Stimulated activated CD8-positive, alpha-beta memory T cell treated with anti-CD3 and anti-CD28 coated beads, Interleukin-4, amount 100 ng/mL, for 1 hour (primary cell): ENCODE measurements at places on chromosomes 13 and 19.

DNA sequence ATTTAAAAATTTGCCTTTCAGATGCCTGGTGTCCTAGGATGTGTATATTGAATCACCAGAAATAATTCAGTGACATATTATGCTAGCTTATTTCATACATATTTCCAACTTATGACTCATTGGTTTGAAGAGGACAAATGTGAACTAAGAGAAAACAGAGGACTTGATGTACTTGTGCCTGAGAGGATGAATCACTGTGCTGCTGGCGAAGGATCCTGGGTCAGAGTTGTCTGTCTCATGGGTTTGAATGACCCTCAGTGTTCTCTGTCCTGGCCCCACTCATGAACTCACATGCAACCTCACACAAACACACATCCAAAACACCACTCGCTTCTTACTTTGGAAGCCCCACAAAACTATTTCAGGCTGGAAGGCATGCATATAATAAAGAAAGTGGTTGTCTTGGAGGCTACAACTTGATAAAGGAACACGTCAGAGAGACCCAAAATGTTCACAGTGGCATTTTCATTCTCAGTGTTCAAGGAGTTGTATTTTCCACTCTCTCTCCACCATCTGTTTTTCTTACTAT, 129.0 kb upstream of the SPRY2 start:
- no peak for DNase-seq

GRCh38 chr13:72295153-72295552, 428.1 kb upstream of the DACH1 start:
- no peak for DNase-seq

DNA sequence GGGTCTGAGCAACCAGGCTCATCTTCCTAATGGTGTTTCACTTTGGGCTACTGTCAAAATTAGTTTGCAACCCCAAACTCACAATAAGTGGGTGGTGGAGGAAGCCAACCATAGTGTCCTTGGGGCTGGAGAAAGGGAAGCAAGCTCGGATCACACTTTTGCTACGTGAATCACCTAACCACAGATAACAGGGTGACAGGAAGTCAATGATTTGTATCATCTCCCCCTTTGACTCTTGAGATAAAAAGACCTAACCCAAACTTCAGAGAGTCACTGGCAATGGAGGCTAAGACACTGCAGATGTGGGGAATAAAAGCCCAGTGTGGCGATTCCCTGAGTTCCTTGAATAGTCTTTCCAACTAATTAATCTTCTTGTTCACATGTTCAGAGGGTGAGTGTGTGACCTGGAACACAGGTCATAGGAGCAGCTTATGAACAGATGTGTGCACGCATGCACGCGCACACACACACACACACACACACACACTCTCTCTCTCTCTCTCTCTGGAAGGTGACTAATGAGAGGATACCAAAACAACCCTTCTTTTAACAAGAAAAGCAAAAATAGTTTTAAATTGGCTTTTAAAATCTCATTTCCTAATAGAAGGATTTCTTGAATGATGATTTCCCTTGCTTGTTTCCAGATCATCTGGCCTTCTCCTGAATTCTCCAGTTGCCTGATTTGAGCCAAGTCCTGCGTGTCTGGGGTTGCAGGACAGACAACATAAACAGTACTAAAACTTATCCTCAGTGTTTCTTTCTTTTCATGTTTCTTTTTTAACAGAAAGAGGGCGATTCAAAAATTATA, 21.2 kb upstream of the DOCK9 start:
- DNase-seq, result no peak

DNA sequence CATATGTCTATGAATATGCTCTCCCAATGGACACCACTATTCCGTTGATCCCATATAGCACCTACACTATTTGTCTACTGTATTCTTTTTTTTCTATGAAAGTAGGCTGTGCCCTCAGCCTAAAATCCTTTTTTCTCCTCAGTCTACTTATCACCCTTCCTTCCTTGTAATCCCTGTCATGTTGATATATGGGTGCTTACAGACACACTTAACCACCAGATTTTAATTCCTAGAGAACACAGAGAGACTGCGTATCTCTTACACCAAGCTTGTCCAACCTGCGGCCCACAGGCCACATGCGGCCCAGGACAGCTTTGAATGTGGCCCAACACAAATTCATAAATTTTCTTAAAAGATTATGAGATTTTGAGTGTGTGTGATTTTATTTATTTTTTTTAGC, 101.1 kb downstream of the ZAR1L start:
- DNase-seq, result no peak

- no peak for DNase-seq
Observed at GRCh38 chr13:89165685-89166084, 1494.5 kb downstream of the SLITRK5 start.
